Activated T-cell treated with anti-CD3 and anti-CD28 coated beads, Interleukin-2, amount 50 U/mL, for 24 hours (primary cell): ENCODE measurements at places on chromosomes 1 and 21.

DNA sequence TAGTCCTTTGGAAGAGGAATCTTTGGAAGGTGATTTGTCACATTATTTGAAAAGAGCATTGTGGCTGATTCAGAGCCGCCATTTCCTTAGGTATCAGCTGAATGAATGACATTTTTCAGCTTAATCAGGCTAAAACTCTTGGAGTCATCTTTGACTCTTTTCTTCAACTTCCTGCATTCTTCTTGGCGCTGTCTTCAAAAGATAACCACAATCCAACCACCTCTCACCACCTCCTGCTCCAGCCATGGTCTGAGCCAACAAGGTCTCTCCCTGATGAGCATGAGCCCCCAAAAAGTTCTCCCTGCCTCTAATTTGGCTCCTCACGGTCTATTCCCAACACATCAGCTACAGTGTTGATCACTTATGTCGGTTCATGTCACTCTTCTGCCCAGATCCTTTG lies 297.6 kb upstream of the RUNX1 start:
- no peak for DNase-seq

GRCh38 chr1:232667778-232668165 lies 37.8 kb upstream of the SIPA1L2 start:
- DNase-seq, result no peak

DNA sequence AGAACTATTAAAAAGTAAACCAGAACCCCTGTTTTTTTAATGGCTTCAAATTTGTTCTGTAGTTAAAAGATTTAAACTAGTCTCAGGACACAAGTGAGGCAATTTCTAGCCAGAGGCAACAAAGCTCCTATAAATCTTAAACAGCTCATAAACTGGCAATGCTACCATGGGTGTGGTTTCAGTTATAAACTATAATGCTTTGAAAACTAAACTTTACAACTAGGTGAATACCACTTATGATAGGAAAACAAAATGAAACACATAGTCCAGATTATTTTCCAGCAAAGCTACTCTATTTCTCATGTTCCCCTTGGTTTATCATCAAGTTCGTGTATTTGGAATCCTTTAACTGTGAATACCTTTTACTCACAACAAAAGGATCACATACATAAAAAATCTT lies 282.5 kb downstream of the VAV3 start:
- DNase-seq, result no peak

- no peak for DNase-seq
These were observed 801 bp downstream of the RPS6KC1 start for GRCh38 chr1:213051881-213052202.

- DNase-seq, result no peak
These were observed 49.8 kb downstream of the CSMD2 start for GRCh38 chr1:34115233-34115632.

DNA sequence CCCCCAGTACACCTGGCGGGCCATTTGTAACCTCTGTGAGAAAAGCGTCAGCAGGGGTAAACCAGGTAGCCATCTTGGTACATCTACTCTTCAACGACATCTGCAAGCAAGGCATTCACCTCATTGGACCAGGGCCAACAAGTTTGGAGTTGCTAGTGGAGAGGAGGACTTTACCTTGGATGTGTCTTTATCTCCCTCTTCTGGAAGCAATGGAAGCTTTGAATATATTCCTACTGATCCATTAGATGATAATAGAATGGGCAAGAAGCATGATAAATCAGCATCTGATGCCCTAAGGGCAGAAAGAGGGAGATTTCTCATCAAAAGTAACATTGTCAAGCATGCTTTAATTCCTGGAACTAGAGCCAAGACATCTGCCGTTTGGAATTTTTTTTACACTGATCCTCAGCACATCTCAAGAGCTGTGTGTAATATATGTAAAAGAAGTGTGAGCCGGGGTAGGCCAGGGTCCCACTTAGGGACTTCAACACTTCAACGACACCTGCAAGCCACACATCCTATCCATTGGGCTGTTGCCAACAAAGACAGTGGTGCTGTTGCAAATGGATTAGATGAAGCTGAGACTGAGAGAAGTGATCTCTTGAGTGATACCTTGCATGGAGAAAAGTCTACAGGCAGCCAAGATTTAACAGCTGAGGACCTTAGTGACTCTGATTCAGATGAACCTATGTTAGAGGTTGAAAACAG lies 2.7 kb downstream of the ZBED6 start:
- DNase-seq, result no peak

DNA sequence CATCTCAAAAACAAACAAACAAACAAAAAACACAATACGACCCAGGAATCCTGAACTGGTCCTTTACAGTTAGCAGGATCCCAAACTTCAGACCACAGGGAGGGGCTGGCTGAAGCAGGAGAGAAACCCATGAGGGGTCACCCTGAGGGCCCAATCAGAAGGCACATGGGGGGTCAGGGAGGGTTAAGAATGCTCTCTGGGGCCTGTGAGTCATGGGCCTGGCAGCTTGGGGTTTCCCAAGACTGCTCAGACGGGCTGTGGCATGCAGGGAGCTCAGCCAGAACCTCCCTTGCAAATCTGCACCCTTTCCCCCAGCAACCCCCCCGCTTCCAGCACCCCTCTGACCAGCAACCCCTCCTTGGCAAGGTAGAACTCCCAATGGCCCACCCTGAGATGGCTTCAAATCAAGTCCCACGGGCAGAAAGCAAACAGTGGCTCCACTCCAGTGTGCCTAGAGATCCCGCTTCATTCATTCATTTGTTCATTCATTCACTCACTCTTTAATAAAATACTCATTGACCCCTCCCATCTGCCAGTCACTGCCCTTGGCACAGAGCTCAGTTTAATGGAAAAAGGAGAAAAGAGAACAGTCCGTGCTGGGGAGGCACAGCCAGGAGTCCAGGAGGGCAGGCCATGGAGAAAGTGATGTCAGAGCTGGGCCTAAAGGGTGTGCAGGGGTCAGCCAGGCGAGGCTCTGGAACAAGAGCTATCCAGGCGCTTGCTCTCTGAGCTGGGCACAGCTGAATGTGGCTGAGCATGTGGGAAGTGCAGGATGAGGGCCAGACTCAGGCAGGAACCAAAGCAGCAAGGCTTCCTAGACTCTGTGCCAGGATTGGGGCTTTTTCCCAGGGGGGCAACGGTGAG lies 8.2 kb downstream of the UQCRHL start:
- DNase-seq, result no peak

DNA sequence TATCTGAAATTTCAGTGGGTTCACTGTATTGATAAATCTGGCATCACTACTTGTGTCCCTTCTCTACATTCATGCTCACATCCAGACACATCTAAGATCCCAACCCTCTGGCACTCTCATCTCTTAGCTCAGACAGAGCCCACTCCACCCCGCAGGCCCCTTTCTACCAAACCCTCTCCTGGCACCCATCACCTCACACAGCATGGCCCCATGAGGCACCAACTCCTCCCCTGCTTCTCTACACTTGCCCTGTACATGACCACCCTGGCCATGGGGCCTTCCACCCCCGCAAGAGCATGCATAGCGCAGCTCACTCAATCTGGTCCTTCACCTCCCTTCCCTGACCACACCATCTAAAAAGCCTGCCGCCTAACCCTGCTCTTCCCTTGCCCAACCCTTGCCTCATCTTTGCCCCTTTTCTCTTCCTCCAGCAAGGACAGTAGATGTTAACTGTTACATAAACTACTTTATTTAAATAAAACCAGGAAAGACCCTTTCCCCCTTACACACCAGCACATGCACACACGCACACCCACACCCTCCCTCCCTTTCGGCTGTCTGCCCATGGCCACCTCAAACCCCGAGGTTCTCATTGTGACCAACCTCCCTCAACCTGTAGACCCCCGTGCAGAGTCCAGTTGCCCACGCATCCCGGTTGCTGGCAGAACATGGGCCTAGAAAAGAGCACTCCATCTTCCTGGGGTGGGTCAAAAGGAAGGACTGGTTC lies 15.6 kb downstream of the SH3BP5L start:
- no peak for DNase-seq

GRCh38 chr1:180444522-180444921 lies 57.9 kb downstream of the ACBD6 start:
- DNase-seq, result no peak

- DNase-seq, result peak; percentile 74
These were observed at the start of gene RIPK4 for GRCh38 chr21:41766883-41767605. TSS of gene RIPK4 (minus strand) at chr21:41767052. CDS start at chr21:41767041, 11 bp downstream.

- DNase-seq, result no peak
These were observed 80.9 kb upstream of the ADAMTS5 start for GRCh38 chr21:27047658-27048314.

- no peak for DNase-seq
These were observed 19.2 kb downstream of the CRCT1 start for GRCh38 chr1:152533327-152533938.

GRCh38 chr1:204453141-204453772 lies 41.3 kb downstream of the PIK3C2B start:
- peak; percentile 75 for DNase-seq

DNA sequence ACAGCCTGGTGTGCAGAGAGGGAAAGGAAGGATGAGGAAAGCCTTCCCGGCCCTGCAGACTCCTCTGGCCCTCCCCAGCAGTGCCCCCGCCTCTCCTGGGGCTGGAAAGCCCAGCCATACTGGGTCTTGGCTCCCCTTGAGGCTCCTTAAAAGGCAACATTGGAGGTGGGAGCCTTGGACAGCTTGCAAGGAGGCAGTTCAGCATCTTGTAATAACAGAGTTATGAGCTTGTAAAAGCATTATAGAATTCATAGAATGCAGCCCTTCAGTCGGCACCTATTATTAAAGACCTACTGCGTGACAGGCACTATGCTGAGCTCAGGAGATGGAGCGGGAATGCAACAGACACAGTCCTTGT lies 4.2 kb downstream of the TINAGL1 start:
- no peak for DNase-seq

GRCh38 chr1:186194107-186194756 lies 180.8 kb downstream of the TPR start:
- no peak for DNase-seq

DNA sequence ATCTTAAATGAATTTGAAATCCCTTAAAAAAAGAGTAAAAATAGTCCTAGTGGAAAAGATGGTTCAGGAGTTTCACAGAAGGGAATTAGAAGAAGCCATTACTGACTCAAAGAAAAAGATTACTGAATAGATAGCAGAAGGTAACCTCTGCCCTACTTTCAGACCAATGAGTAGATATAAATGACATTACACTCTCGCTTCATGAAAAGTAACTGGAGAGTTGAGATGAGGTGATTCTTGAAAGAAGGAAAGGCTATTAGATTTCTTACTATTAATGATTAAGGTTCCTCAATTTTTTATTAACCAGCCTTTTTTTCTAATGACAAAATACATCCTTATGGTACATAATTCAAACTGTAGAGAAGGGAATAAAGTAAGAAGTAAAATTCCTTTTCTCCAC lies 28.3 kb downstream of the CCN1 start:
- no peak for DNase-seq

DNA sequence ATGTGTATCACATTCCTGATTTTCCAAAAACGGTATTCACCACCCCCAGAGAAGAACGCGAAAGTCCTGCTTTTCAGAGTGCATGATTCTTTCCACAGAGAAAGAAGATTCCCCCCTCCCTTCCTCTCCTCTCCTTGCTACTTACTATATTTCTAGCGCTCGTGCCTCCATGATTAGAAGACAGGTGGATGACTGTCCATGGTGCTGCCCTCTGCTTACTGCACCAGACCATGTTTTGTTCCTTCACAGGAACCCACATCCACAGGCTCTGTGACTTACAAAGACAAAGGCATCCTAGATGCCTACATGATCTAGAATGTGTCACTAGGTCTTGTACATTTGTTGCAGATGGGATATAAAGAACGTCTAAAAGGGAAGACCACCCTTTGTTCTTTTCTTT lies 49.1 kb upstream of the ZNF648 start:
- DNase-seq, result no peak

DNA sequence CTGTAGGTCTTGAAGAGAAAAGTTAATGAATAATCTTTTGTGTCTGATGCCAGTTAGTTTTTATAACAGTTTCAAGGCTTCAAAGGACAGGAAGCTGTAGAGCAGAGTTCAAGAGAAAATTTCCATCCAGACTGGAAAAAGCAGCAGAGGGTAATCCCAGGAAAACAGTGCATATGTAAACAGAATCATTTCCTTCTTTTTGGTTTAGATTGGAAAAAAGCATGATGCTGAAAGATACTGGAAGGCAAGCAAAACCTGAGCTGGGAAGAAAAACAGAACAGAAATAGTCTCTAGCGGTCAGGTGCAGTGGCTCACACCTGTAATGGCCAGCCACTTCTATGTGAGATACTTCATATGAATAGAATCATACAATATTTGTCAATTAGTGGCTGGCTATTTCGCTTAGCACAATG lies 71.9 kb downstream of the ZSWIM5 start:
- no peak for DNase-seq
